ENCODE measurements at places on chromosomes 11 and 22. TPM values are rescaled to one million over a fixed set of nuclear protein-coding genes. Genes with fewer than 3 reads are reported as not detected.

Gene CRYBB3
- polyA plus RNA-seq = 0.31 TPM

DNA sequence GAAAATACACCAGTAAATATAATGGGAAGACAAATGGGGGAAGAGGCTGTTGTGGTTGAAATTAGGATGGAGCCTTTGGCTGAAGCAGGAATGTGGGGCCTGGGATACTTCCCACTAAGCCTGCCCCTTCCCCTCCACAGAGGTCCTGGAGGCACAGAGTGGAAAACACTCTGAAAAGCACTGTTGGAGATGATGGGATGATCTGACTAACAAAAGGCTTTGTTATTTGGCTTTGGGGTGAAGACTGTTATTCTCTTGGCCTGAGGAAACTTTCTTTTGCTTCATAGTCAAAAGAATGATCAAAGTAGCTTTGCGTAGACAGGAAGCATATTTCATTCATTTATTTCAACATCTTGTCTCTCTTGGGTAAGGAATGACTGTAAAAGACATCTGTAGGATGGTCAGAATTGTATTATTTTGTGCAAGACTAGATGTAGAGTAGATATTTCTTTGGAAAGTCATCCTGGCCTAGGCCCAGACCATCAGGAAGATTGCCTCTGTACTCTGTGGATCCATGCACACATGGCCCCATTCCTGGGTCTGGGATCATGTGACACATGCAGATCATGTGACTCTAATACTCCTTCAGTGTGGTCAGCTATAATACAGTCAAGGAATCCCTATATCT lies 111.4 kb downstream of the SPON1 start:
- no peak for DNase-seq

DNA sequence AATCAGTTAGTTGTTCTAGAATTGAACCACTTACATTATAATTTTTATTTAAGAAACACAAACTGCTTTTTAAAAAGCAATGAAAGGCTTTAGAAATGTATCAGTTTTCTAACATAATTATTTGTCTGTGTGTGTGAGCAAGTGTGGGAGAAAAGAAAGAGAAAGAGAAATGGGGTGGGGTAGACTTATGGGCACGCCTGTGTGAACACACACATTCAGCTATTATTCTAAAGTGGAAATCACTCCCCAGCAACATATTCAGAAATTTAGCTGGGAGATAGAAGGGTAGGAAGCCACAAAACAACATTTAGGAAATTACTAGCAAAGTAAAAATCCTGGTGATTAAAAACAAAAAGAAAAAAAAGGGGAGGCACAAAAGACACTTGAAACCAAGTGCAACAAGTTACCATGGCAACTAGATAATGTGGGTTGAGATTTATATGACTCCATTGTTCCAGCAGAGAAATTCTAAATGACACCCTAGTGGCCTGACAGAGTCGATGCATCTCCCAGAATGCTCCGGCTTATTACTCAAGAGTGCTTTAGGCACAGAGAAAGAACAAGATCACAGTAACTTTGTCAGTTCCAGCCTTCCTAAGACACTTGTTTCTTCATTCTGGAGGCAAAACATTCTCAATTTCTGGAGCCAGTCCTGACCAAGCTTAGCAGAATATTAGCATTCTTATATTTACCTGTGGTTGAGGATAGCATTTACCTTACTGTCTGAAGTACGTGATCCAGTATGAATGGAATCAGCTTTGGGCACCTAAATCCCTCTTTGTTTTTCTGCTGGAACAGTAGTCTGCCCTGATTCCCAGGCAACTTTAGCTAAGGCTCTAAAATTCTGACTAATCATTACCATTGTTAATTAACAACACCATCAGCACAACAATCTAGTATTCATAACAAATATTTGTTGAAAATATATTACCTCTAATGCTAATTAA lies 444.4 kb downstream of the DLG2 start:
- peak; percentile 35 for DNase-seq

DNA sequence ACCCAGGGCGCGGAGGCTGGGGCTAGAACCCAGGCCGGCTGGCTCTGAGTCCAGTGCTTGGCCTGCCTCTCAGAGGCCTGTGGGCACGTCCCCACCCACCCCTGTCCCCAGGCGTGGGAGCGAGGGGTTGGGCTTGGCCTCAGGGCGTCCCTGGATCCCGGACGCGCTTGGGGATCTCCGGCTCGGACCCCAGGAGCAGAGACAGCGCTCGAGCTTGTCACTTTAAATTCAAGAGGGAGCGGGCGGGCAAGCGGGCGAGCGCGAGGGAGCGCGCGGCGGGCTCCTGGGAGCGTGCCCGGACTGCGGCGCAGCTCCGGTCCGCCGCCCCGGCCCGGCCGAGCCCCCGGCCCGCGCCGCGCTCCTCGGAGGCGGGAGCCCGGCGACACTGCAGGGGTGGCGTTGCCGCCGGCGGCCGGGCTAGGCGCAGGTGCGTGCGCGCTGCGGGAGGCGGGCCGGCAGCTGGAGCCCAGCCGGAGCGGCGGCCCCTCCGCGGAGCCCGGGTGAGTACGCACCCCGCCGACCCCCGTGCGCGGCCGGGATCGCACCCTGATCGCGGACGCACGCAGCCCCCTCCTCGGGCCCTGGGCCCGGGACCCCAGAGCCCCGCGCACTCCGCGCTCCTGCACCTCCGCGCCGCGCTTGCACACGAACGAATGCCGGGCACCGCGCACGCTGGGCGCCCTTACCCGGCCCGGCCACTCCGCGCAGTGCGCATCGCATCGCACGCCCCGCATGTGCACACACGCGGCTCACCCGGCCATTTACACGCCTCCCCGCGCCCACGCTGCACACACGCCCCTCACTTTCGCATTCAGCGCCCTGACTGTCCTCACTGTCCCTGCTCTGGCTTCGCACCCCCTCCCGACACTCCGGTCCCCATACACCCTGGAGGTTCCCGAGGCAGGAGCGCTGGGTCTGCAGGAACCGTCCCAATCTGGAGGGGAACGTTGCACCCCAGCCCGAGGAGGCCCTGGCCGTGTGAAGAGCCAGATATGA lies at the start of gene SYT12:
SYT12 (plus strand) TSS at position 174 of the 996 bp plus-strand sequence. CDS start 7,011 bp downstream, outside the sequence.
- DNase-seq = no peak

Gene PHOX2A
- polyA plus RNA-seq = not detected

DNA sequence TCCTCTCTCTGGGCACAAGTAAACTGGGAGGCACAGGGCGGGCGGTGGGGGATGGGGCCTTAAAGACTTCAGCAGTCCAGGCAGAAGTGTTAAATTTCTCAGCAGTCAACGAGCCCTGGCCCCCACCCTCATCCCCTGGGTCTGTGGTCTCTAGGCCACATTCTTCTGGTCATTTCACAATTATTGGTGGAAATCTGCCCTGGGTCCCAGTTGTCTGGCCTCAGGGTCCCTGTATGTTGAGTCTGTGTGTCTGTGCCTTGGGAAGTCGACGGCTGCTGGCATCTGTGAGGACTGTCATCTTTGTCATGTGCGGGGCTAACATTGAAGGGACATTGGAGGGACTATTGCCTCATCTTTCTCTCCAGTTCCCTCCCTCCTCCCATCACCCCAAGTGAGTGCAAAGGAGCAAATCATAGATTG lies 1.7 kb downstream of the TSPAN18 start:
- DNase-seq = no peak
